ENCODE measurements at places on chromosomes 1 and 21.

GRCh38 chr1:205571747-205572146, 60.1 kb downstream of the ELK4 start:
- DNase-seq, result no peak

DNA sequence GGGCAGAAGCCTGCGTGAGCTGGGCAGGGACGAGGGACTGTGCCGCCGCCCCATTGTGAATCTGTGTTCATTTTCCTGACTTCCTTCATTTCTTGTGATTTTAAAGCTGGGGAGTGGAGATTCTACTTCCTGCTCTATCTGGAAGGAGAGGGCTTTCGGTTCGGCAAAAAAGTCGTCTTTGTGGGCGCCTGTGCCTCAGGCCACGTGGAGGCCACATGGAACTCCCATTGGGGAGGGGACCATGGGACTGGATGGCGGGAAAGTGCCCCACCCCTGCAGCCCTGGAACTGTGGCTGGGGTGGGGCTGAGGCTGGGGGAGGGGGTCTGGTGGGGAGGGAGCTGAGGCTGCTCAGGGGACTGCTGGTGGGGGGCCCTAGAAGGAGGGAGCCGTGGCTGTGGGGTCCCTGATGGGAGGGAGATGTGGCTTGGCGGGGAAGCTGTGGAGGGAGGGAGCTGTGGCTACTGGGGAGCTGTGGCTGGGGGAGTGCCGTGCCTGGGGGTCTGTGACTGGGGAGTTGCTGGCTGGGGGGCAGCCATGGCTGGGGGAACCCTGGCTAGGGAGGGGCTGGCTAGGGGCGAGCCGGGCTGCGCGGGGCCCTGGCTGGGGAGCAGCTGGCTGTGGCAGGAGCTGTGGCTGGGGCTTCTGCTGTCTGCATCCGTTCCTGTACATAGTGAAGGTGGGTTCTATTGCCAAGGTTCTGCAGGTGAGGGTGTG, 31.5 kb downstream of the COL18A1 start:
- DNase-seq, result no peak

- DNase-seq, result no peak
Observed at GRCh38 chr1:151108331-151108730, 37.8 kb downstream of the GABPB2 start.

DNA sequence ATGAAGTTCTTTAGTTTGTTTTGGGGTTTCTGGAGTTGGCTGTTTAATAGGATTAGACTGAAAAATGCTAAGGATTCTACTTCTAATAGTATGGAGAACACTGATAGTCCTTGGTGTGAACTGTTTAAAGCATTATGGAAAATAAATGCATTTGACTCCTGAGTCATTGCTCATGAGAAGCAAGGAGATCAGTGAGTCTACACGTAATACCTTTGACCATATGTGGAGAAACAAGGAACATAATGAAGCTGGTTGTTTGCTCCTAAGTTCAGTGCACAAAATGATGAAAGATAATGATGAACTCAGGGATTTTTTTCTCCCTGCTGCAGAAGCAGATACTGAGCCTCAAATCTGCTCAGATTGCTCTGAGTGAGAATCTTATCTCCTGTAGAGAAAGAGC, 158.9 kb upstream of the COL11A1 start:
- DNase-seq, result no peak

- no peak for DNase-seq
Observed at GRCh38 chr1:89170170-89171066, 5.4 kb downstream of the GBP7 start.

DNA sequence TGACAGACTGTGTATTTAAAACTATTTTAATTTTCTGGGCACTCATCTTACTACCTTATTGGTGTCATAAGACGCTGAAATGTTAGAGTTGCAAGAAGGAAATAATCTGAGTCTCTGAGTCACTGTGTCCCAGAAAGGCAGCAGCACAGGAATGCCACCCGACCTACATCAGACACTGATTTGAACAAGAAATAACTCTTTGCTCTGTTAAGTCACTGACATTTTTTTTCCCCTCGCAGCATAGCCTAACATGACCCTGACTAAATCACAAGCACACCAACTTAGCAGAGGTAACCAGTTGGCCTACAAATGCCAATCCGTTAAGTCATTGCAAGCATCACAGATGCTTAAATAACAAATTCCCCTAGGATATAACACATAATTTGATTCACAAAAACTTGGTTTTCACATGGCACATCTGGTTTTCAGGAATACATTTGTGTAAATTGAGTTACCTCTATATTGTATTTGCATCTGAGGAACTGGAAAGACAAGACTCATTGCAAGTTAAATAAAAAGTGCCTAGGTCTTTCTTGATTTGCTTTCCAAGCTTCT, 349.1 kb downstream of the SEC16B start:
- no peak for DNase-seq

GRCh38 chr1:10740123-10740522, 56.3 kb downstream of the CASZ1 start:
- no peak for DNase-seq

- DNase-seq, result peak; percentile 50
Observed at GRCh38 chr1:39205102-39205780, 746 bp downstream of the MACF1 start.

GRCh38 chr1:41576206-41576605, 91.7 kb upstream of the EDN2 start:
- DNase-seq, result no peak

DNA sequence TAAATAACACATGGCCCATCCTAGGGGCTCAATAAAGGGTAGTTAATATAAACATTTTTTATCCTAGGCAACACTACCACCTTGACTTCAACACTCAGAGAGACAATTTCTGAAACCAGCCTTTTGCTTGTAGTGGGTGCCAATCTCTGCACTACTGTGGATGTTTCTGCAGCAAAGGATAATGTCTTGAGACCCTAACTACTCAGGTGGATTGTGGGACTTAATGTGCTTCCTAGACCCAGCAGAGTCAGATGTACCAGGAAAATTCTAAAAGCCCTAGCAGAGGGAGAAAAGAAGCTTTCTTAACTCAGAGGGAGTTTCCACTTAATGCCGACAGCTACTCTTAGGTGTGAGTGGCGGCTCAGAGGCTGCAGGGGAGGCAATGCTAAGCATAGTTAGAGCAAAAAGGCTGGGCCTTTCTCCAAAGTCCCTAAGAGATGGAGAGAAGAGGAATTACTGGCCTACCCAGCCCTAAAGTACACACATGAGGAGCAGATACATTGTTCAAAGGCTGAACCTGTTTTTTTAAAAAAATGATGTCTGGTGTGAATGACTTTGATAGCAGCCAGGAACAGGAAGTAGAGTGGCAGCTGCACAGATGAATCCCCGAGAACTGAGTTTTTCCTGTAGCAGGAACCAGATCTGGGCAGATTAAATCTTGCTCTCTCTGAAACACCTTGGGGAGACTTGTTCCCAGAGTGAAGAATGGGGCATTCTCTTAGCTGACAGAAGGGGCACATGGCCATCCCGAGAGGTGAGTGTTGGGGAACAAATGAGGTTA, 33.5 kb upstream of the ABCD3 start:
- no peak for DNase-seq

DNA sequence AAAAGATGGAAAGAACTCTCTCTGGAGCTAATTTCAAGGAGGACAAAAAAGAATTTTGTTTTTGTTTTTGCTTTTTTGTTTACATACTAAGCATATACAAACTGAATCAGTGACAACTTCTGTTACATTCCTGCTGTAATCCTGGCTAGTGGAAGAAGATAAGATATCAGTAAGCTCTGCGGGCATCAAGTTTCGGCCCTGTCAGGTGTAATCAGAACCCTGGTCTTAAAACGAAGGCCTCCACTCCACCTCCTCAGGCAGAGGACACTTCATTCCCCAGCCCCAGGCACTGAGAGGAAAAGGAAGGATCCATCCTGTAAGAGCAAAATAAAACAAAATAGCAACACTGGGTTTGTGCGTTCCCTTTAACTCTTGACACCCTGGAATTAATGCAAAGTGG, 88.9 kb upstream of the ARHGAP29 start:
- DNase-seq, result no peak

GRCh38 chr1:232686346-232686745, 56.4 kb upstream of the SIPA1L2 start:
- no peak for DNase-seq

DNA sequence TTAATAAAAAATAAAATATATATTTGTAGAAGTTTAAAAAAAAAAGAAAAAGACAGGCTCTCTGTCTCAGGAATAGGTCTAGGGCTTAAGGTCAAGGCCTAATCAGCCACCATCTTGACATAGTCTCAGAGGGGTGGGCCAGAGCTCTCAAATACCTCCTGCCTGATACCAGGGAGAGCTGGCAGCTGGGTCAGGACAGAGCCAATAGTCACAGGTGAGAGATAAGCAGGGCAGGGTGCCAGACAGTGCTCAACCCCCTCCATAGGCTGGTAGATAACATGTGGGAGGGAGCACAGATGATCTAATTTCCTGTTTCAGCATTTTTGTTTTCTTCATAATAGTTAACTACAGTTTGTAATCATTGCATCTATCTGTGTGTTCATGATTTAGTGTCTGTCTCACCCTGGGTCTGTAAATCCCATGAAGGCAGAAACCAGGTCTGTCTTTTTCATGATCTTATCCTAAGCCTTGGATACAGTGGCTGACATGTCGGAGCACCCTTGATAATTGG, 152.0 kb upstream of the GRIK3 start:
- DNase-seq, result no peak

DNA sequence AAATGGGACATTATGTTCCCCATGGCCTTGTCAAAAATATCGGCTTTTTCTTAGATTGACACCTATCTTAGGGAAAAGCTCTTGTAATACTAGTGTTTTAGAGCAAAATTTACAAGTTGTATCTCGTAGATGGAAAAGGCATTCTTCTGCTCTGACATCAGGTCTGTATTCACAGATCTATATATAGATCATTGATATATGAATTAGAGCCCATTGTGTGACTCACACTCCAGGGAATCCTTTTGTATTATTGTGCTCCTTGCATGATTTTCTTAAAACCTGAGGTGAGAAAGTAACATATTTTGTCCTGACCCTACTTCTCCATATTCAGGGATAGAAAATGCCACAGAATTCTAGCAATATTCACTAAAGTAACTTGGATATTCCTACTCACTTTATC, 1160.8 kb upstream of the B3GALT2 start:
- DNase-seq, result peak; percentile 32

DNA sequence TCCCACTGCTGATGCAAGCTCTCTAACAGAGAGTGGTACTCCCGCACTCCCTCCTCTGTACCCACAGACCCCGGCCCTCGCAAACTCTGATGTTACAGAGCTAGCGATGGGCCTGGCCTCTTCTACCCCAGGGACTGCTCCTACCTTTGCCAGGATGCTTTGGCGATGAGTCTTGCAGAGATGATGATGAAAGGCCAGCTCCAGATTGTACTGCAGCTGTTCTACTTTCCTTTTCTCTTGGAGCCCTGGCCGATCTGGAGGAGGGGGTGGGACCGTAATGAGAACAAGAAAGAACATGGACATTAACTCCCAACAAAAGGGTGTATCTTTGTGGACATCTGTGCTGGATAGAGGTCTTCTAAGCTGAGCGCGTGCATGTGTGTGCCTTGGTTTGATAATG, 6.0 kb upstream of the LINGO4 start:
- DNase-seq, result no peak

DNA sequence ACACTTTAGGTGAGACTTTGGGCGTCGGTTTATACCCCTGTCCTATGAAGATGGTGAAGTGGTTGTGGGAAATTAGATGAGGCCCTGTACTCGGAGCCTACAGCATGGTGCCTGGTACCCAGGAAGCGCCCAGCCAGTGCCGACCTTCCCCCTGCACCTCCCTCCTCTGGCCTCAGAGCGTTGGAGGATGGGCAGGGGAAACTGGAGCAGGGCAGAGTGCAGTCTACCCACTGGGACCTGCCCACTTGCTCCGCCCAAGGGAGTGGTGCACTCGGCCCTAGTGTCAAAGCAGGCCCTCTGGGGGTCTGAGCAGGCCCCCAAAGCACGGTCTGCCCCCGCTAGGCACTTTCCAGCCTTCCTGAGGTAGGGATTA, 13.0 kb upstream of the TTC22 start:
- no peak for DNase-seq

- DNase-seq, result peak; percentile 8
Observed at GRCh38 chr1:87867626-87868025, 538.9 kb downstream of the LMO4 start.

DNA sequence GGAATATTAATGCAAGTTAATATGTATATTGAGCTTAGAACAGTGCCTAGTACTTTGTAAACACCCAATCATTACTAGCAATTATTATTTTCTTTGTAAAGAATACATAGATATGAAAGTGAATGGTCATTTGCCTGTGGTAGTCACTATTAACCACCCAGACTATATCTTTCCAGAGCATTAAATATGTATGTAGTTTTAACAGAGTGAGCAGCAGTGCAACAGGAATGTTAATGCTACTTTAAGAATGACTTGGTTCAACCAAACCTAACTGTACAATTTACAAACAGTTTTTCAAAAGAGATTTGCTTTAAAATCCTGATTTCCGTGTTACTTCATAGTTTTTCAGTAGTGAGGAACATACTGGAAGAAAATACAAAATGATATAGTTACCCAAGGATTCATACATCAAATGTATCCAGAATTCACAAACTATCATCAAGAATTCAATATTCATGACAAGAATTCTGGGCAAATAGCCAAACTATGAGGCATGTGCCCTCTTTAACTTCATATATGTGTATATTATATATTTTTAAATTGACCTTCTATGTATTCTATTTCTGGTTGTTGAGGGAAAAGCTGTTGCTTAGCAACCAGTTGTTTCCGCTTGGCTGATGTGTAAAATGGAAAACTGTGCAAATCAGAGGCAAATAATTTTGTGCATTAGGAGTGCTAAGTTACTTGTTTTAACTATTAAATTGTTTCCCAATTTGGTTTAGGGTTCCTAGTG, 34.9 kb upstream of the IVNS1ABP start:
- peak; percentile 7 for DNase-seq

GRCh38 chr1:96009831-96010434, 711.7 kb upstream of the PTBP2 start:
- DNase-seq, result no peak

- no peak for DNase-seq
Observed at GRCh38 chr1:163706915-163707314, 385.2 kb downstream of the NUF2 start.

DNA sequence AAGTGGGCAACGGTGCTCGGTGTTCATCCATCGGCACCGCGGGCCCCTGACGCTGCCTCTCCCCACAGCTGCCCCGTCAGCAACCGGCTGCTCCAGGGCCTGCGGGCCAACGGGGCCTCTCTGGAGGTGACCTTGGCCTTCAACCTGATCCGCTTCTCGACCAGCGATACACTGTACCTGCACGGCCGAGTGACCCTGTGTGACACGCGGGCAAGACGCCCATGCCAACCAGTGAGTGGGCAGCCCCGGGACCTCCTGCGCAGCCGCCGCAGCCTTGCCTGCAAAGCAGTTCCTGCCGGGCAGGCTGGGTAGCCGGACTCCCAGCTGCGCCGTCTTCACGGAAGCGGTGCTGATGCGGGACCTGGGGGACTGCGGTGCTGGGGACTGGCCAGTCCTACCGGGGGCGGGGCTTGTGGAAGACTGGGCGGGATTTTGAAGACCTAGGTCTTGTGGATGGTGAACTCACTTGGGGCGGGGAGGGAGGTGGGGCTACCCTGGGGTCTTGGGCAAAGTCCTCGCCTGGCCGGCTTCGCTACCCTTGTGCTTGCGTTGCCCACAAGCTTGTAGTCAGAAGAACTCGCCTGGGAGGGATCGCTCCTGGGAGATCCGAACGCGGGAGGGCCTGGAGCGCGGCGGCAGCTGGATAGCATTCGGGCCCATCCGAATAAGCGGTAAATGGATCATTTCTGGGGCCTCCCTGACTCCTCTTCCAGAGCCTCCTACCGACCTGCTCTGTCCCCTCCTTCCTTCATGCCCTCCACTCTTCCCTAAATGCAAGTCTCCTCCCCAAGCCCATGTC, 8.8 kb upstream of the CEP85 start:
- no peak for DNase-seq

All from RWPE1 (cell line).